ENCODE measurements at places on chromosomes 4 and X. TPM values are rescaled to one million over a fixed set of nuclear protein-coding genes. Genes with fewer than 3 reads are reported as not detected.

The XAGE2 gene
- total RNA-seq = not detected

The AKAP4 gene
- total RNA-seq = not detected

The SRPX2 gene
- total RNA-seq = 143 TPM

The CXCL9 gene
- not detected for total RNA-seq

The BEND4 gene
- 2.4 TPM for total RNA-seq

The TACR3 gene
- not detected for total RNA-seq

The SGCB gene
- 42.7 TPM for total RNA-seq

The MAP7D3 gene
- 21.4 TPM for total RNA-seq

The NDP gene
- total RNA-seq = 1.2 TPM

The FHIP1A gene
- 0.80 TPM for total RNA-seq

The GBA3 gene
- total RNA-seq = not detected

The SLC16A2 gene
- total RNA-seq = 1.5 TPM

The SRPX gene
- 330 TPM for total RNA-seq

The PWWP3B gene
- total RNA-seq = 1.3 TPM

The GNRHR gene
- not detected for total RNA-seq

The RBM46 gene
- not detected for total RNA-seq

The GABRB1 gene
- not detected for total RNA-seq

The GNL3L gene
- total RNA-seq = 74.5 TPM

The DDIT4L gene
- 17.0 TPM for total RNA-seq

The PDE6B gene
- 1.1 TPM for total RNA-seq

The XK gene
- 0.07 TPM for total RNA-seq

The DUX4 gene
- total RNA-seq = not detected

The CDKL5 gene
- total RNA-seq = 3.7 TPM

The MFAP3L gene
- total RNA-seq = 0.53 TPM

The TRIM75 gene
- total RNA-seq = not detected

The WDR44 gene
- 33.2 TPM for total RNA-seq

The STK32B gene
- total RNA-seq = 21.3 TPM

The PPARGC1A gene
- total RNA-seq = not detected

The TMEM129 gene
- 21.3 TPM for total RNA-seq

The CLCN4 gene
- total RNA-seq = 13.0 TPM

The CXCL3 gene
- 0.93 TPM for total RNA-seq

The KLHL4 gene
- total RNA-seq = 33.7 TPM

The OR13H1 gene
- total RNA-seq = not detected

The FAM149A gene
- 0.36 TPM for total RNA-seq

The PNMA3 gene
- not detected for total RNA-seq

The USO1 gene
- total RNA-seq = 117 TPM

The VCX3A gene
- total RNA-seq = not detected

The IGFBP7 gene
- total RNA-seq = 201 TPM

The RENBP gene
- total RNA-seq = 3.1 TPM

The UGT8 gene
- total RNA-seq = not detected

The PLS3 gene
- total RNA-seq = 730 TPM

The PPP2R2C gene
- under 0.01 TPM for total RNA-seq

The HS3ST1 gene
- 2.9 TPM for total RNA-seq

The SYN1 gene
- total RNA-seq = not detected

The LETM1 gene
- 98.5 TPM for total RNA-seq

The LRIT3 gene
- total RNA-seq = 0.07 TPM

The TLR10 gene
- total RNA-seq = not detected

The TRIM2 gene
- total RNA-seq = 14.8 TPM

The ERCC6L gene
- 16.9 TPM for total RNA-seq

The UPF3B gene
- total RNA-seq = 4.1 TPM

The CAMK2D gene
- 54.1 TPM for total RNA-seq

The PRICKLE3 gene
- total RNA-seq = 4.8 TPM

The CXCL8 gene
- total RNA-seq = 243 TPM

The AMOT gene
- total RNA-seq = 4.1 TPM
